ENCODE measurements at places on chromosomes 12 and 14.

- no peak for DNase-seq
Observed at GRCh38 chr14:101174980-101175606, 271.6 kb upstream of the RTL1 start.

- DNase-seq, result no peak
Observed at GRCh38 chr12:78119351-78119918, 288.7 kb downstream of the NAV3 start.

DNA sequence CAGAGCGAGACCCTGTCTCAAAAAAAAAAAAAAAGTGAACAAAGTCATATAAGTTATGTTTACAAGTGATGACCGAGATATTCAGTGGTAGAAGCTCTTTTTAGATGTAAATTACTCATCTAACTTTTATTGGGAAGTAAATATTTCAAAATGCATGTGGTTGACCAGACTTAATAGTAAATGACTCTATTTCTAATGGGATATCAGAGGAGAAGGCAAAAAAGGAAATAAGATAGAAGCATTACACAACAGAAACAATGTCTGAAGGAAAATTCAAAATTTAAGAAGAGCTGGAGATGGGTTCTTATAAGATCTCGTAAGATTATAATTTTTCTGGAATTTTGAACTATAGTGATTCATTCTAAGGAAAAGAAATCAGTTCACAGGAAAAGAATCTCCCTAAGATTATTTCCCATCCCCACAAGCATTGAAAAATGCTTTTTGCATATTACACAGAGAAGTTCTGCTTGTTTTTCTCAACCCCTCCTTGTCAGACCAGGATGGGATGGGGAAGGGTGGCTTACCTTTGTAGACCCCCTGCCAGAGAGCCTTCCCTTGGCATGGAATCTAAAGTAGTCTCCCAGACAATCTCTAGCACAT is 63.1 kb upstream of the STK38L start:
- no peak for DNase-seq

DNA sequence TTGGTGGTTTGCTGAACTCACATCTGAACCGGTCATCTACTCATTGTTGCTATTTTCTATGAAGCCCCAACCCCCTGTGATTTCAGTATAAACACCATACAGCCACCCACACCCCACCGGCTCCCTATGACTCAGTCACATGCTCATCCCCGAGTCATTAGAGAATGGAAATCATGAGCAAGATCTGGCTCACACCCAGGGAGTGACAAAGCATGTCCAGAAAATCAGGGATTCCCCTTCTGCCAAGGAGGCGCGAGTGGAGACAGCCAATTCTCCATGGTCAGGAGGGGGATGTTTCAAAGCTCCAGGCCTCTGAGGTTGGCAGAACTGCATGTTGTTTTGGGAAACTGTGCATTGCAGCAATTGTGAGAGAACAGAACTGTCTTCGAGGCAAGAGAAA is 657.5 kb upstream of the TBX3 start:
- no peak for DNase-seq

GRCh38 chr14:20799456-20799891 is 3.2 kb downstream of the RNASE1 start:
- no peak for DNase-seq

GRCh38 chr14:65954942-65955341 is 531.2 kb upstream of the CCDC196 start:
- DNase-seq, result no peak

DNA sequence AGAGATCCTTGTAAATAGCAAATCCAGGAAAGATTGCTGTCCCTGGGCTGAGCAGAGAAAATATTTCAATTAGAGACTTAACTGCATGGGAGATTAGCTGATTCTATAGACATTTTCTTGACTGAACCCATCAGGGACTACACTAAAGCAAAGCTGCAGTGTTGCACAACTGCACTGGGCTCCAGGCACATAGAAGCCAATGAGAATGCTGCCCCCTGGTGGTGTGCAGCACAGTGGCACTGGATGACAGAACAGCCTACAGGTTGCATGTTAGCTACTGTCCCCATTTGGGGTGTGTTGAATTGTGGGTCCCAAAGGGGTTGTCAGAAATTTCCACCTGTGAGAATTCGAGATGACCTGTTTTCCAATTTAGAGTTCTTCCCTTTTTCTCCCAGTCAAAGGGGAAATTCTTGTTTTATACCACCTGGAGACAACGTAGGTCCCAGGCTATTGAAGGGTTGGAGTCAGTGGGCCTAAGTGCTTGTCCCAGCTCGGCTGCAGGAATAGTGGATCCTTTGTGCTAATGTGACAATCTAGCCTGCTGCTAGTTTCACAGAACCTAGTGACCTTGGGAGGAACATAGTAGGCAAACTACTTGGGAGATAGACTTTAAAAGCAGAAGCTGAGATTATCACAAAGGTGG is 114.7 kb downstream of the SLC8A3 start:
- DNase-seq, result peak; percentile 84

DNA sequence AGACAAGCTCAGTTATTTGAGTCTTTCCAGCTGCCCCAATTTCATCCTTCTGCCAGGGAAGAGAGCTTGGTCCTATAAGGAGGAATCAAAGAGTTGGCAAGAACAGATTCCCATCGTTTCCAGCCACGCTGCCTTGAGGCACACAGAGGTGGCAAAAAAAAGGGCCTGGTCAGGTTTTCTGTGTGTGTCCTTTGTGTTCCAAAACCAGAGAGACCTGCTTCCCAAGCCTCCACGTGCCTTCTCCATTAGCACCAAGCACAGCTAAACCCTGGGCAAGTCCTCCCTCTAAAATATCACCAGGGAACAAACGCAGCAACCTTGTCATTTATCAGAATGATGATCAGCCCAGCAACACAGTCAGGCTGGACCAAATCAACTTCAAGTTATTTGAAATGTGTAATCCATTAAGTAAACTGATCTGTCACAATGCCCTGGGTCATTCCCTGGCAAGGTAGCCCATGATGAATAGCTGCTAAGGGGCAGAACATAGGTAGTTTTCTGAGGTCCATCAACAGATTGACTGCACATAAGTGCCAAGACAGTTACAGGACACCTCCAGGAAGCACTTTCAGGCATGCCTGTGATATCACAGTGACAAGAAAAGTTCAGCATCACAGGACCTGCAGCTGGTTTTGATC is 28.6 kb upstream of the C12orf42 start:
- DNase-seq, result no peak

- DNase-seq, result no peak
Observed at GRCh38 chr14:103840014-103840413, 7.4 kb downstream of the PPP1R13B start.

GRCh38 chr14:29518335-29518734 is 409.3 kb downstream of the PRKD1 start:
- no peak for DNase-seq

DNA sequence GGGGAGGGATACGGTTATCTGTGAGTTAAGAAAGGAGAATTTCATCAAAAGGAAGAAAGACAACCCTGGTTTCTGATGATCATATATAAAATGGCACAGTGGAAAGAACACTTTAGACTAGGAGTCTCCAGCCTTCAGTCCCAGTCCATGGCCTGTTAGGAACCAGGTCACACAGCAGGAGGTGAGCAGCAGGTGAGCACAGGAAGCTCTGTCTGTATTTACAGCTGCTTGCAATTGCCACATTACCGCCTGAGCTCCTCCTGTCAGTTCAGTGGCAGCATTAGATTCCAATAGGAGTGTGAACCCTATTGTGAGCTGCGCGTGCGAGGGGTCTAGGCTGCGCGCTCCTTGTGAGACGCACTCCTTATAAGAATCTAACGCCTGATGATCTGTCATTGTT is 137.9 kb downstream of the BTG1 start:
- DNase-seq, result no peak

GRCh38 chr14:73465823-73466532 is 7.6 kb upstream of the NUMB start:
- DNase-seq, result no peak

GRCh38 chr12:41768456-41768855 is 376.2 kb downstream of the GXYLT1 start:
- no peak for DNase-seq

- DNase-seq, result no peak
Observed at GRCh38 chr14:75198291-75198933, 22.0 kb upstream of the TMED10 start.

GRCh38 chr12:97594236-97595088 is 131.9 kb downstream of the RMST start:
- DNase-seq, result no peak

- DNase-seq, result no peak
Observed at GRCh38 chr14:56855891-56856461, 45.7 kb upstream of the OTX2 start.

DNA sequence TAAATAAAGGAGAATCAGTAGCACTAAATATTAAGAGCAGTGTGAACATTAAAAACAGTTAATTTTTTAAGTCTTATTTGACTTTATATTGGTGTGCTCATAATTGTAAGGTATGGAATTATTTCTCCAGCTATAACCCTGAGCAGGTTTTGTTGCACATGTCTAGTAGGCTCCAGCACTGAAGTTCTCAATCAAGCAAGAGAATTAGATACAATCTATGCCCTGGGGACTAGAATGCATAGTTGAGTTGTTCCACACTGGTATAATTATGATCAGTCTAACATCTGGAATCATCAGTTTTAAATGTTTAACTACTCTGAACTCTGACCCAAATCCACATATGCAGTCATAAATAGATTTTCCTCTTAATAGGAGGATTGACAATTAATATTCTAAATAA is 257.8 kb upstream of the ARHGAP5 start:
- no peak for DNase-seq

DNA sequence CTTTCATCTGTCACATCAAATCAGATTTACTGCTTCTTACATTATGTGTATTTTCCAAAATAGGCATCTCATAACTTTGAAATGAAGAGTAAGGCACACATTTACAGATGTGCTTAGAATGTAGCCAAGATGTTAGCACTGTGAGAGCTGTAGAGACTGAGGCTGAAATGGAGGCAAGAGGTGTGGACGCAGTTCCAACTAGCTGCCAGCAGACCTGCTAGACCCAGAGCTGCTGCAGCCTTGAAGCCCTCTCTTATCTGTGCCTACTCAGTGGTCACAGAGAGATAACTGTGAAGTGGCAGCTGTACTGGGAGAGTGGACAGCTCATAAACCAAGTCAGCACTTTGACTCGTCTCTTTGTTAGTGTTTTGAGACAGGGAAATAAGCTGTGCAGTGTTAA is 470.9 kb downstream of the CCER1 start:
- DNase-seq, result no peak

DNA sequence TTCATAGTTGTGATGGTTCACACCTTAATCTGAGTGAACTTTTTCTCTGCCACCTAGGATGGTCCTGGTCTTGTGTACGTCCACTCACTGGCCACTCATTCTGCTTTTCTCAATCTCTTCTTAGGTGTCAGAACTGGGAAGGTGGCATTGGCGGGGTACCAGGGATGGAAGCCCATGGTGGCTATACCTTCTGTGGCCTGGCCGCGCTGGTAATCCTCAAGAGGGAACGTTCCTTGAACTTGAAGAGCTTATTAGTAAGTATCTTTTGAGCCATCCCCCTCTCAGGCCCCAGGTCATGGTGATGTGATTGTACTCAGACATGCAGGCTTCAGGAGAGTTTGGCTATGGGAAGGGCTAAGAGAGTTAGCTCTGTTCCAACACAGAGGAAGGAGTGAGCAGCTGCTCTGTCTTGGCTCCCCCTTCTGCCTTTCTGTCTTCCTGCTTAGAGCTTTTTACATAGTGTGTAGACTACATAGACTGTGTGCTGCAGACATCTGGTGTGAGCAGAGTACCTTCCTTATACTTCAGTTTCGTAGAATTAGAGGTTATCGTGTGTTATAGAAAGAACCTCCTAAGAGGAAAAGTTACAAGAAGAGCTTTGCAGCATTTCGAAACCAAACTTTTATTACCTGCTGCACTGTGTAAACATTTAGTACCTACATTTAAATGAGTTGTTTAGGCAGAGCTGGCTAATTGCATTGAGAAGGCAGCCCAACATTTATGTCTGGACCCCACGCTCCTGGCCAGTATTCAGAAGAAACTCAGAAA is 54.2 kb downstream of the FNTB start:
- DNase-seq, result no peak

DNA sequence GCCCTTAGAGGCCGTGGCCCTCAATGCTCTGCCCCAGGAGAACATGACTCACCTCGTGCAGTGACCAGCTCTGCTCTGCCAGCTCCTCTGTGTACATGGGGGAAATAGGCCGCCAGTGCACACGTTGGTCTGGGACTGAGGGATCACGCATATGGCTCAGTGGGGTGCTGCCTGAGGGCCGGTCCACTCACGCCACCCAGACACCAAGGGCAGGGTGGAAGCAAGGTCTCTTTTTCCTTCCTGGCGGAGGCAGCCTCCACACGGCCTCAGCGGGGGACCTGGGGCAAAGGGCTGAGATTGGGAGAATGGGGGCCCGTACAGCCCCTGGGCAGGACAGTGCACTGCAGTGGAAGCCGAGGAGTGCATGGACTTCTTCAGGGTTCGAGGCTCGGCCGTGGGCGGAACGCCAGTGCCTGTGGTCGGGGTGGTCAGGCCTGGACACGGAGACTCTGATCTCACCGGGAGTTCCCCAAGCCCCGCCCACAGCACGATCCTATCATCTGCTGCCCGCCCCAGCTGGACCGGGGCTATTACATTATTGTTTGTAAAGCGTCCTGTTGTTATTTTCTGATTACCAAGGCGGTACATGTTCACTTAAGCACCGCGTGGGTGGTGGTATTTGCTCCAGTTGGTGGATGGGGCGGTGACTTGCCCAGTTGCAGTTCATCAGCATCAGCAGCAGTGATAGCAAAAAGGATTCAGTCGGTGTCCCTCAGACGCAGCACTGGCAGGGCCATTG is 38.8 kb upstream of the TDRD9 start:
- DNase-seq, result no peak

GRCh38 chr12:6607751-6608591 is 792 bp upstream of the CHD4 start:
- no peak for DNase-seq

GRCh38 chr12:82714427-82714826 is 27.7 kb downstream of the TMTC2 start:
- DNase-seq, result no peak

- DNase-seq, result no peak
Observed at GRCh38 chr14:55671641-55672040, 91.6 kb downstream of the KTN1 start.

DNA sequence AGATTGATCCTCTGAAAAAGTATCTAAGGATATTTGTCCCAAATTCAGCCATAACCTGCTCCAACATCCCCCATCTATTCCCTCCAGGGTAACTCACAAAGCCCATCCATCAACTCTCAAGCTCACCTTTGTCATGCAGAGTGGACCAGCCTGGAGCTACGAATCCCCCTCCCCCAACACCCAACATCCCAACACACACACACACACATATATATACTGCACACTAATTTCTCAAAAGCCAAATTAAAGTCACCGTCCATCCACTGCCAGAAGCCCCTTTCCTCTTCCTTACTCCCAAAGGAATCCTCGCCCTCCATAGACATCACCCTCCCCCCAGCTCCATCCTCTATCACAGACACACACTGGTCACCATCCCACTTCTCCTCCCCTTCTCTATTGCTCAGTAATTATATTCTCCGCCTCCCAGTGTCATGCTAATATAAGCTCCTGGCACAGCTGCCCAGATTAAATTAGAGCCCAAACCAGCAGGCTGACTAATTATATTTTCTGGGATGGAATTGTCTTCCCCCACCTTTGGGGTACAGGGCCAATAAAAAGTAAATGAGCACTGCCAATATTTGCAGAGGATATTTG is 13.5 kb upstream of the TESPA1 start:
- DNase-seq, result no peak

GRCh38 chr14:102909462-102909861 is 13.0 kb upstream of the AMN start:
- peak; percentile 74 for DNase-seq

GRCh38 chr14:44339231-44339630 is 167.9 kb downstream of the FSCB start:
- no peak for DNase-seq
